ENCODE measurements at places on chromosomes 2 and 18. TPM values are rescaled to one million over a fixed set of nuclear protein-coding genes. Genes with fewer than 3 reads are reported as not detected.

POTEI gene
- total RNA-seq, result not detected

GAREM1 gene
- total RNA-seq, result 1.7 TPM

GREB1 gene
- 0.55 TPM for total RNA-seq

- DNase-seq, result no peak
Measured at GRCh38 chr18:54387631-54388030, 29.9 kb downstream of the C18orf54 start.

DNA sequence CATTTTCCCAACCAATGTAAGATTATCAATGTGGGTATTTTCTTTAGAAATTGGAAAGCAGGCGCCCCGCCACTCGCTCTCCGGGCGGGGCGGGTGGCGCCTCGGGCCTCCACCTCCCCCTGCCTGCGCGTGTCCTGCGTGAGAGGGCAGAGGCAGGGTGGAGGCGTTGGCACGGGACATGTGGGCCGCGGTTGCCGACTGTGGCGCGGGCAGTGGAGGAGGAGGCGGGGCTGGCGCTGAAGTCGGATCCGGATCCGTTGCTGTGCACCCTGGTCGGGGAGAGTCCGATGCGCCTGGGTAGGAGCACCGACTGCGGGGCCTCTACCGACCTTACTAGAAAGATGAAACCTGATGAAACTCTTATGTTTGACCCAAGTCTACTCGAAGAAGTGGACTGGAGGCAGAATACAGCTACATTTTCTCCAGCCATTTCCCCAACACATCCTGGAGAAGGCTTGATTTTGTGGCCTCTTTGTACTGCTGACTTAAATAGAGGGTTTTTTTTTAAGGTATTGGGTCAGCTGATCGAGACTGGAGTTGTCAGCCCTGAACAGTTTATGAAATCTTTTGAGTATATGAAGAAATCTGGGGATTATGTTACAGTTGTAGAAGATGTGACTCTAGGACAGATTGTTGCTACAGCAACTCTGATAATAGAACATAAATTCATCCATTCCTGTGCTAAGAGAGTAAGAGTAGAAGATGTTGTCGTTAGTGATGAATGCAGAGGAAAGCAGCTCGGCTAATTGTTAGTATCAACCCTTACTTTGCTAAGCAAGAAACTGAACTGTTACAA lies 37.9 kb downstream of the PMS1 start:
- DNase-seq, result no peak

GRCh38 chr18:38256366-38256765 lies 690.8 kb upstream of the CELF4 start:
- DNase-seq, result no peak

- DNase-seq, result no peak
Measured at GRCh38 chr18:77199707-77200106, 49.9 kb upstream of the GALR1 start.

All from osteocyte (in vitro differentiated cells).